Mesendoderm (in vitro differentiated cells): ENCODE measurements at places on chromosomes 11 and 22.

GRCh38 chr11:2775626-2776350, 76.0 kb upstream of the KCNQ1OT1 start:
- no peak for DNase-seq

- DNase-seq, result no peak
These were observed 27.9 kb downstream of the ZNRF3 start for GRCh38 chr22:28911304-28911690.

DNA sequence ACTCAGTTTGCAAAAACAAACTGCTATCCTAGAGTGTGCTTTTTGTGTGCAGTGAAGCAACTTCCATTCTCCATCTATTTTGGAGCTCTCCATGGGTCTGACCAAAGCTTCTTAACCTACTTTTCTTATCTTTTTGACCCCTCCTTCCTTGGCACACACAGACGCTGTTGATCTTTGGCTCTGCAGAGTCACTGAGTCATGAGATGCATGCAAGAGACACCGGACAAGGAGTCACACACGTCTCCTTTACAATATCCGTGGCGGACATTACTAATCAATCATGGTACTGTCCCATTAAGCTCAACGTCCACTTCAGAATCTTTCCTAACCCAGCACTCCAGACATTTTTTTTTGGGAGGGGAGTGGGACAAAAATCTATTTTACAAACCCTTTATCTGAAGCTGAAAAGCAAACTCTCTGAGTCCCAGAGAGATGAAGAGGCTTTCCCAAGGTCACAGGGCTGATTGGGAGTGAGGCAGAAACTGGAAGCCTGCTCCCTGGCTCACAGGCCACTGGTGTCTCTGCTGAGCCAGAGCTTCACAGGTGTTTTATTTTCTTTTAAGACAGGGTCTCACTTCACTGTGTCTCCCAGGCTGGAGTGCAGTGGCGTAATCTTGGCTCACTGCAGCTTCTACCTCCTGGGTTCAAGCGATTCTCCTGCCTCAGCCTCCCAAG, 165.8 kb upstream of the SYT13 start:
- no peak for DNase-seq

- DNase-seq, result no peak
These were observed 33.5 kb downstream of the GAB4 start for GRCh38 chr22:16974298-16975084.

- DNase-seq, result peak; percentile 49
These were observed 27.0 kb downstream of the GDPD5 start for GRCh38 chr11:75498556-75499255.

- DNase-seq, result peak; percentile 74
These were observed 295.1 kb upstream of the PLET1 start for GRCh38 chr11:112555491-112556364.

- DNase-seq, result peak; percentile 28
These were observed 10.3 kb upstream of the PHF21B start for GRCh38 chr22:45019861-45020655.

- no peak for DNase-seq
These were observed 30.0 kb downstream of the FSHB start for GRCh38 chr11:30260813-30261212.

- DNase-seq, result no peak
These were observed 300.1 kb downstream of the CNTN5 start for GRCh38 chr11:99320769-99321290.

GRCh38 chr11:41245184-41245583, 214.3 kb downstream of the LRRC4C start:
- no peak for DNase-seq

GRCh38 chr11:36619502-36619901, 21.5 kb upstream of the RAG2 start:
- peak; percentile 10 for DNase-seq

DNA sequence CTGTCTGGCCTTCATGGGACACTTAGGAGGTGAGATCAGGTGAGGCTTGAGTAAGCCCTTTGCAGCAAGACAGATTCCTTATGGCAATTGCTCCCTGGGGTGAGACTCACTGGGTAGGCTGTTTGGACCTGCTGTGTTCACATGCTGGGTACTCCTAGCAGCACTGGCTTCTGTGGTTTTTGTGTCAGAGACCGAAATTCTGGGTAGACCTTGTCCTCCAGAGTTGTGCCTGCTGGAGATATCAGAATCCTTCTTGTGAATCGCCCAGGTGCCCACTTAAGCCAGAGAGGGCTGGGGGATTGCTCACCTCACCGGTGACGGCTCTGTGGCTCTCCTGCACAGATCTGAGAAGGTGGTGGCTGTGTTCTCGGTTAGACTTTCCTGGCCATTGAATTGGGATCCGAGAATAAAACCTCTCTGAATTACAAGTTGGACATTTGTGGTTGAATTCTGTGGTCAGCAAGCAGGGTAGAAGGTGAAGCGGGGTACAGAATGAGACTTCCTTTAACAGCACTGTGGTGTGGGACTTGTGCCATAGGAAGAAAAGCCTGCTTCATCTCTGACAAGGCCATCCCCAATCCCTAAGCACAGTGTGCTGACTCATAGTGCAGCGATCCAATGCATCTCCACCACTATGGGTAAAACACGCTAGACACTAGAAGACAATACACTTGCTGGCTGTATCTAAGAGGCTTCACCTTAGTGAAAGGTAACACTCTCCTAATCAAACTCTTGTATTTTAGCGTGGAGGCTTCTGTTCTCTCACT, 52.5 kb upstream of the TTC12 start:
- DNase-seq, result peak; percentile 11

DNA sequence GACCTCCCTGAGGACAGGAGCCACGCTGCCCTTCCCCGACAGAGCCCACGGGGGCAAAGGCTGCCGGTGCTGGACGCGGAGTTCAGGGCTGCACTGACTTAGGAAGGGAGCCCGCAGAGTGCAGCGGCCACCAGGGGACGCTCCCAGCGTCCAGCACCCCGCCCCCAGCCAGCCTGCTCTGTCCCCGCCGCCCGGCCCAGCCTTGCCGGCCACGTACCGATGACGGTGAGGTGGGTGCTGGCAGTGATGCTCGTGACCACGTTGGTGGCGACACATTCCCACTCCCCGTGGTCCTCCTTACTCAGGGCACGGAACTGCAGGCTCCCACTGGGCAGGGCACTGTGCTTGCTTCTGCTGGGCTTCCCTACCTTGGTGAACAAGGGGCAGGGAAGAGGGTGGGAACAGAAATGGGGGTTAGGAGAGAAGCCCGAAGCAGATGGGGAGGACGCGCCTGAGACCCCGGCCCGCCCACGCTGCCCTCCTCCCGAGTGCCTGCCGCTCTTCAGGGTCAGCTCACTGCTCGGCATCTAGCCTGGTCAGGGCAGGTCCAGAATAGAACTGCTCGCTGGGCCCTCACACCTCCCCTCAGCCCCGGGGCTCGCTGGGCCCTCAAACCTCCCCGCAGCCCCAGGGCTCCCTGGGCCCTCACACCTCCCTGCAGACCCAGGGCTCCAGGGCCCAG, 25.9 kb downstream of the IGSF9B start:
- no peak for DNase-seq

DNA sequence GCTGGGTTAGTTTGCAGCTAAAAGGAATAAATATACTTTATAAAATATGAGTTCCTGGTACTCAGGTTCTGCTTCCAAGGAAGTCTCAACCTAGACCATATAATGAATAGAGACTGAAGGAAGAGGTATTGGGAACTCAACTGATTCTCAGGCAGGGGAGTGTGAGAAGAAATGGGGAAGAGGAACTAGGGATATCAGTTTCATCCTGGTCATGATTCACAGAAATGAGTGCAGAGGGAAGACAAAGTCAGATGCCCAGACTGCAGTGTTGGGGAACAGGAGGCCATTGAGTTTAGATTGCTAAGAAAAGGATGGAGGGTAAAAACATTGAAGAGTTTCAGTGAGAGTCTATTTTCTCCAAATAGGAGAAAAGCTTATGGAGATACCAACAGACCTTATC, 28.8 kb downstream of the PLAAT5 start:
- no peak for DNase-seq

DNA sequence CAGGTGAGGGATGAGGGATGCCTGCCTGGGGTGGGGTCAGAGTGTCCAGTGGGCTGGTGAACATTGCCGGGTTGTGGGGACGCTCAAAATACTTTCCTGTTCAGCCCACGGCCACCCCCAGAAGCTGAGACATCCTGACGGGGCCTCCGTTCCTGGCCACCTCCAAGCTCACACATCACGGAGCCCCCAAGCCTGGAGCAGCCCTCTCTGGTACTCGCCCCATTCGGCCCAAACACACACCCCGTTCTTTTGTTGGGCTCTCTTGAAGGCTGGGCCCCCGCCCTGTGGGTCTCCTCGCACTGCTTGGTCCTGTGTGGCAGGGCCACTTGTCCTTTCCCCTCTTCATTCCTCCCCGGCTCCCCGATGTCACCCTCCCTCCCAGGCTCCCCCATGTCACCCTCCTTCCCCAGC, 442.6 kb downstream of the TBC1D22A start:
- DNase-seq, result no peak

DNA sequence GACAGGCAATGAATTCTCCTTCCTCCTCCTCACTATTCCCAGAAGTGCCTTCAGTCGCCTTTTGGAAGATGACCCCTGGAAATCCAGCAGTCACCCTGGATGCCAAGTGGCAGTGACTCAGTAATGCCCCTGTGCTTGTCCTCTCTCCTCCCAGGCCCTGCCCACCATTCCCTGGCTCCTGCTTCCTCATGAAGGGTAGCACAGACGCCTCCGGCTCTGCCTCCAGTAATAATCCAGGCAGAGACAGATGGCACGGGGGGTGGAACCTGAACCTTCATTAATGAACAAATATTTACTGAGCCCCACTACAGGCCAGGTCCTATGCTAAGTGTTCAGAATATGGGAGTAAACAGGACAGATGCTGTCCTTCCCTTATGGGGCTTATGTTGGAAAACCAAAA, 23.2 kb downstream of the SYT13 start:
- DNase-seq, result no peak

- no peak for DNase-seq
These were observed 3.4 kb downstream of the KIAA0930 start for GRCh38 chr22:45237065-45237990.

DNA sequence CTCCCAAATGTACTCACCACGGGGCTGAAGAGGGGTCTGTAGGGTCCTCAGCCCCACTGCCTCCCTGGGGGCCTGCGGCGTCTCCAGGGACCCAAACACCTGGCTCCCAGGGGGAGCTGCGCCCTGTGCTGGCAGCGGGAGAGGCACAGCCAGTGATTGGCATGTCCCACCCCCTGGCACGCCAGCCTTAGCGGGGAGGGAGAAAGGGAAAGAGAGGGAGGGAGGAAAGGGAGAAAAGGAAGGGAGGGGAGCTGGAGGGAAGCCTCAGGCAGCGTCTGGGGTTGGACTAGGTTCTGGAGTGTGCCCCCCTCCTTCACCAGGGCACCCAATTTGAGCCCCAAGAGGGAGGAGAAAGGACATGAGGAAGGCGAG, at the start of gene CHRM1:
Gene CHRM1 (minus strand): TSS at position 163 of the 372 bp plus-strand sequence. CDS start 10,263 bp downstream, outside the sequence.
- no peak for DNase-seq

DNA sequence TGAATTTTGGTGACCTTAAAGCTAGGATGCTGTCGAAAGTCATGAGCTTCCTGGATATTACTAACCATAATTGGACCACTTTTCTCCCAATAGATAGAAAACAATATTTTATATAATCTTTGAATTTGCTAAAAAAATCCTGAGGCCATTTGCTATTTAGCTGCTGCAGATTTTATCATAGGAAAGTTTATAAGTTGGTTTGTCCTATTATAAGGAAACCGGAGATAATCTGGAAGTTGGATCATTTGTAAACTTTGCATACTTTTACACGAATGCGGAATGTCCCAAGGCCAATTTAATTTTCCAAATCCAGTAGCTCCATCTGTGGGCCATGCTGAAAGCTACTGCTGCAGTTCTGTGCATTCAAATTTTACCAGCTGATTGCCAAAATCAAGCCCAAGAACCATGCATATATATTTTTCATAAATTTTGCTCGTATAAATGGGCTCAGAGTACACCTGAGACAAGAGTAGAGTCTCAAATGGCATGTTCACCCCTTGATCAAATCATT, 378.3 kb downstream of the FAM181B start:
- no peak for DNase-seq

DNA sequence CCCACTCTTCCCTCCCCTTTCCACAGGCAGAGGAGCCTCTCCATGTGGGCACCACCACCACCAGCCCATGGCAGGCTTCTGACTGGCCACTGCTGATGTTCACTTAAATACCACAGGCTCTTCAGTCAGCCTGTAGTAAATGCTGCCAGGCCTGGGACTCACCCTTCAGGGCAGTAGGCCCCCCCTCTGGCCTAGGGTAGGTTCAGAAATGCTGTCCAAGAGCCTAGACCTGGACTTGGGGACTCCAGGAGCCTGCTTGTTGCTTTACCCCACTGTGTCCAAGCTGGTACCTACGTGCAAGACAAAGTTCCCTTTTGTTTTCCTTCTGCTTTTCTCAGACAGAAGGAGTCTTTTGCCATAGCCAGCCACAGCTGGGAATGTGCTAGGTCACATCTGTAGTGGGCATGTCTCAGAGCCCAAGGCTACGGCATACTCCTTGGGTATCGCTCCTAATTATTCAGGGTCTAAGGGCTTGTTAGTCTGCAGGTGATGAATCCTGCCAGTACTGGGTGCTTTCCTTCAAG, 38.6 kb downstream of the TMEM135 start:
- DNase-seq, result no peak
